GM23248 (cell line): ENCODE measurements at places on chromosomes 16 and 17. TPM values are rescaled to one million over a fixed set of nuclear protein-coding genes. Genes with fewer than 3 reads are reported as not detected.

The ASB16 gene
- total RNA-seq: not detected in 2 replicates

The NPB gene
- 2.4 TPM in 2 replicates for total RNA-seq

The TBC1D3K gene
- not detected in 2 replicates for total RNA-seq

The PIRT gene
- not detected in 2 replicates for total RNA-seq

The MYLK3 gene
- not detected in 2 replicates for total RNA-seq

DNA sequence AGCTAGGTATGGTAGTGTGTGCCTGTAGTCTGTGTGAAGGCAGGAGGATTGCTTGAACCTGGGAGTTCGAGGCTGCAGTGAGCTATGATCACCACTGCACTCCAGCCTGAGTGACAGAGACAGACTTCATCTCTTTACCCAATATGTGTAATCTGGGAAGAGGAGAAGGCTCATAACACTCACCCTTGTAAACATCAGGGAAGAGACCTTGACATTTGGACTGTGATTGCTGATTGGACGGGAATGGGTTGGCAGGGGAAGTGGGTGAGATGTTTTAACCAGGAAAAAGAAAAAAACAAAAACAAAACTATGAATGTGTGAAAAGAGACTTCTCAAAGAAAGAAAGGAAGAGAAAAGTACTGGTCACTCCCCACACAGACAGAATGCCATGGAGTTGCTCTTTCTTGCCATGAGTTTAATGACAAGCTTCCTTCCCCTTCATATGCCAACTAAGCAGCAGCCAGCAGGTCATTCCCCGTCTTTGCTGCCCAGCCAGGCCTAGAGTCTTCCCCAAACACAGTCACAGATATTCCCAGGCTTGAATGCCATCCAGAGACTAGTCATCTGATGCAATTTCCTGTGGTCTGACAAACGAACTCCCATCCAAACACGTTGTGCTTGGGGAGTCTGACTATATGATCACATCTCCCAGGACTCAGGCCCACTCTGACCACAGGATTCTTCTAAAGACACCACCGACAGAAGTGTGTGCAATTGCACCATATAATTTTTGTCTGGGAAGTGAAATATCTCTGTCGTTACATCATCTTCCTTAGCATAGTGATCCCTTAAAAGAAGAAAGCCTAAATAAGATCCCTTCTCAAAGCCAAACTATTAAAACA lies 3.6 kb upstream of the XAF1 start:
- peak; percentile 99 for DNase-seq
- H3K27ac ChIP-seq: peak overlapping the region; percentile 100
- H3K4me3 ChIP-seq: peak overlapping the region; percentile 58
- no peaks in the 10 kb centered on the region for H3K27me3 ChIP-seq

DNA sequence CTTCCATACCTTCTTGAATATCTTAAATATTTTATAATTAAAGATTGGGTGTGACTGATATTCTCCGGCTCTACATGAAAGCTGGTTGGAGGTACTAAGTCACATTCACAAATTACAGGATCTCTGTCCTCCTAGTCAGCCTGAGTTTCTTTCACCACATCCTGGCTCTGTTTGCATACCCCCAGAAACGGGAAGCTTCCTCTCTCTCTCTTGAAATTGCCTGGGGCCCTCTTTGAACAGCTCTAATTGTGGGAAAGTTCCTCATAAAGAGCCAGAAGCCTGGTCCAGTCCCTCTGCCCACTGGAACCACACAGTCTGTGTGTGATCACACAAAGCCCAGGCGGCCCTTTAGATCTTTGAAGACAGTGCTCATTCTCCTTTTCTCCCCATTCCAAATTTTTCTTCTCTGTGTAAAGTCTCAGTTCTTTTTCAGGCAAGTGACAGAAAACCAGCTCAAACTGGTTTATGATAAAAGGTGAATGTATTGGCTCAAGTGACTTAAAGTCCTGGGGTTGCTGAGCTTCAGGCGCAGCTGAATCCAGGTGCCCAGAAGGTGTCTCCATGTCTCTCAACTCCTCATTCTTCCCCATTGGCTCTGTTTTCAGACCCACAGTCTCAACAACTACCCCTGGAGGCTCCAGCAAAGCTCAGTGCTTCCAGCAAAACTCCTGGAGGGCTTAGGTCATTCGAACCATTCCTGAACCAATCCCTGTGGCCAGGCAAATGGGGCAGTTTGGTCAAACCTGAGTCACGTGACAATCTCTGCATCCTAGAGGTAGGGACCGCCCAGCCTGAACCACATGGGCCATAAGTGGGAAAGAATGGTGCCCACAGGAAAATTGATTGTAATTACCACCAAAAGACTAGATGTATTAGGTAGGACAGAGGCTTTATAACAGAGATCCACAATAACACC lies 8.5 kb upstream of the RAI1 start:
- no peak overlapping the region for H3K27ac ChIP-seq
- H3K4me1 ChIP-seq: peaks cover 4% of the 10 kb centered on the region; the same call in 1 of the 2 replicates
- no peaks in the 10 kb centered on the region for H3K36me3 ChIP-seq
- DNase-seq: no peak

GRCh38 chr16:11405331-11406176 lies 60.3 kb downstream of the RMI2 start:
- H3K27ac ChIP-seq: no peak overlapping the region
- H3K4me3 ChIP-seq: no peak overlapping the region
- peak; percentile 39 for DNase-seq
- H3K36me3 ChIP-seq: no peaks in the 10 kb centered on the region
- no peaks in the 10 kb centered on the region for H3K27me3 ChIP-seq

DNA sequence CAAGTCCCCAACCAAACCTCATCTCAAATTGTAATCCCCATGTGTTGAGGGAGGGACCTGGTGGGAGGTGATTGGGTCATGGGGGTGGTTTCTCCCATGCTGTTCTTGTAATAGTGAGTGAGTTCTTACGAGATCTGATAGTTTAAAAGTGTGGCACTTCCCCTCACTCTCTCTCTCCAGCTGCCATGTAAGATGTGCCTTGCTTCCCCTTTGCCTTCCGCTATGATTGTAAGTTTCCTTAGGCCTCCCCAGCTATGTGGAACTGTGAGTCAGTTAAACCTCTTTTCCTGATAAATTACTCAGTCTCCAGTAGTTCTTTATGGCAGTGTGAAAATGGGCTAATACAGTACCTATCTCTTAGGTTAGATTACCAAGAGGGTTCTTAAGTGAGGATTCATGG lies 5.8 kb downstream of the PMFBP1 start:
- no peaks in the 10 kb centered on the region for H3K4me1 ChIP-seq
- DNase-seq: no peak
- no peak overlapping the region for H3K4me3 ChIP-seq
- H3K27me3 ChIP-seq: no peaks in the 10 kb centered on the region
- H3K27ac ChIP-seq: no peak overlapping the region
- H3K36me3 ChIP-seq: no peaks in the 10 kb centered on the region

GRCh38 chr17:70655176-70655958 lies 486.0 kb downstream of the KCNJ2 start:
- no peak for DNase-seq
- no peak overlapping the region for H3K27ac ChIP-seq
- no peaks in the 10 kb centered on the region for H3K27me3 ChIP-seq
- H3K4me1 ChIP-seq: no peaks in the 10 kb centered on the region
- H3K4me3 ChIP-seq: no peak overlapping the region

- peak overlapping the region; percentile 83 for H3K27ac ChIP-seq
- H3K4me1 ChIP-seq: peaks cover 18% of the 10 kb centered on the region
- 0 out of 2 replicates have a peak, but pooled peaks cover 3% of the 10 kb centered on the region for H3K36me3 ChIP-seq
Measured at GRCh38 chr16:10558746-10559641, 21.4 kb downstream of the EMP2 start.

DNA sequence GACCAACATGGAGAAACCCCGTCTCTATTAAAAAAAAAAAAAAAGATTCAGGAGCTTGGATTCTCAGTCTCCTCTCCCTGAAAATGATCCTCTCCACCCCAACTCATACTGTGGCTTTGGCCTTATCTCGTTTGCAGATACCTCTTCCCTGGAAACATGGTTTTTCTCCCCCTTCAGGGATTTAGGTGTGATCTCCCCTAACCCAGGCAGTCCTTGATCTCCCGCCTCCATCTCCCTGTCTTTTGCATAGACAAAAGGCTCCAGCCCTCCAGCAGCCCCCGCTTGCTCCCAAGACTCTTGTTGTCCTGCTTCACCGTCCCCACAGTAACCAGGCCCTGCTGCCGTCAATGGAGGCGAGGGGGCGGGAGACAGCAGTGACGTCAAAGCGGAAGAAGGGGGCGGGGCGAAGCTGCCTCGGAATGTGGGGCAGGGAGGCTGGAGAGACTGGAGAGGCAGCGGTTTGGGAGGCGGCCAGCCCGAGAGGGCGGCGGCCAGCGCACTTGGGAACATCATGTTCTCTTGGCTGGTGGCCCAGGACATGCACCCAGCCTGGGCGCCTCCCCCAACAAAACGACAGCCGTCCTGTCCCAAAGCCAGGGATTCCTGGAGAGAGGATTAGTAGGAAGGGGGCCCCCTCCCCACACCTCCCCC lies 1.9 kb upstream of the PER1 start:
- peak overlapping the region; percentile 100 for H3K27ac ChIP-seq
- DNase-seq: peak; percentile 99
- H3K36me3 ChIP-seq: no peaks in the 10 kb centered on the region
- peaks cover 41% of the 10 kb centered on the region for H3K4me1 ChIP-seq

DNA sequence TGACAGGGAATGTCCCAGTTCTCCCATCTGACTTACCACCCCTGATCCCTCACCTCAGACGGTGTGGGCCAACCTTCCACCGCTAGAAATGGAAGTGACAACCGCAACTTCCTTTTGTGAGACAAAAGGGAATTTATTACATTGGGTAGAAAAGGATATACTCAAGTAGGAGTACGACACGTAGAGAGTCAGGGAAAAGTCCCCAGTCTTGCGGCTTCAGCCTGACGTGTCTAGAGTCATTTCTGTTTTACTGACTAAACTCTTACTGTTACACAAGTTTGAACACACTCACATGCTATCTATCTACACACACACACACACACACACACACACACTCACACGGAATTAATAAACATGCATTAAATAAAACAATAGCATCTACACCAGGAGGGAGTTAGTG lies 178.9 kb downstream of the COPRS start:
- H3K36me3 ChIP-seq: no peaks in the 10 kb centered on the region
- no peak for DNase-seq
- H3K27me3 ChIP-seq: no peaks in the 10 kb centered on the region
- no peak overlapping the region for H3K4me3 ChIP-seq
- H3K4me1 ChIP-seq: no peaks in the 10 kb centered on the region

DNA sequence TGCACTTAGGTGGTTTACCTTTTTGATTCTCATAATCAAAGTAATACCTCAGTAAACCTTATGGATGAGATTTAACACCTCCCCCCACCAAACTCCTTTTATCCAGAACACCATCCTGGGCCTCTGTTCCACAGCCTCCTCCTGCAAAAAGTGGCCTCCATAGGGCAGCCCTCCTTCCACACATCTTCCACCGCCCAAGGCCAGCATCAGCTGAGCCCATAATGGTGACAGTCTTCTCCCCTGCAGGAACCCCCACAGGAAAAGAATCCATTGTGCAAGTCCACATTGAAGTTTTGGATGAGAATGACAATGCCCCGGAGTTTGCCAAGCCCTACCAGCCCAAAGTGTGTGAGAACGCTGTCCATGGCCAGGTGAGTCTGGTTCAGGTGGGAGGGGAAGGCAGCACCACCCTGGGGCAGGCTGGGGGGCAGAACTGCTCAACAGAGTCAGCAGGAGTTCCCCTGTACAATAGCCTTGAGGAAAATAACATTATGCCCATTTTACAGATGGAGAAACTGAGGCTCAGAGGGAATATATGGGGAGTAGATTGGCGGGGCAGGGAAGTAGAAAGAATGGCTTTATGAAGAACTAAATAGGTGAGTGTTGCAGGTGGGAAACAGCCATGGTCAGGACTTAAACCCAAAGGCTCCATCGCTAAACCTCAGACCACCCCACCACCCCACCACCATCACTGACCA lies 29.2 kb upstream of the BEAN1 start:
- no peaks in the 10 kb centered on the region; the same call in 1 of the 2 replicates for H3K27me3 ChIP-seq
- H3K4me1 ChIP-seq: no peaks in the 10 kb centered on the region
- no peak for DNase-seq

- H3K4me3 ChIP-seq: peak overlapping the region; percentile 62
- peak; percentile 88 for DNase-seq
- H3K36me3 ChIP-seq: no peaks in the 10 kb centered on the region
- no peaks in the 10 kb centered on the region for H3K4me1 ChIP-seq
- peak overlapping the region; percentile 31 for H3K27ac ChIP-seq
Measured at GRCh38 chr16:54193665-54194333, 92.8 kb downstream of the IRX3 start.

- H3K4me1 ChIP-seq: peaks cover 16% of the 10 kb centered on the region
- no peak for DNase-seq
- no peaks in the 10 kb centered on the region for H3K36me3 ChIP-seq
Measured at GRCh38 chr17:65193716-65194293, 56.6 kb downstream of the RGS9 start.

DNA sequence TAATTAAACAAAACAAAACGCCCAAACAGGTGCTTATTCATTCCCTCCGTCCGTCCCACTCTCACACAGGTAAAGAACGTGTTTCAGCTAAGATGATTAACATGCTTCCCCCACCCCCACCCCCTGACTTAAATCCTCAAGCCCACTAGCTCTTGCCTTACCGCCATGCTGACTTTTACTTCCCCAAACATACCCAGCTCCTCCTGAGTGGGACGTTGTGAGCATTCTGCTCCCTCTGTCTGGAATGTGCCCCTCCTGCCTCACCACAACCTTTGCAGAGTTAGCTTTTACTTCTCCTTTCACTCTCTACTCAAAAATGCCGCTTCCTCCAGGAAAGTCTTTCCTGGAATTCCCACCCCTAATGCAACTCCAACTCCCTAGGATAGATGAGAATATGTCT lies 774.0 kb upstream of the RBFOX1 start:
- H3K36me3 ChIP-seq: no peaks in the 10 kb centered on the region
- H3K4me1 ChIP-seq: no peaks in the 10 kb centered on the region
- no peak for DNase-seq

DNA sequence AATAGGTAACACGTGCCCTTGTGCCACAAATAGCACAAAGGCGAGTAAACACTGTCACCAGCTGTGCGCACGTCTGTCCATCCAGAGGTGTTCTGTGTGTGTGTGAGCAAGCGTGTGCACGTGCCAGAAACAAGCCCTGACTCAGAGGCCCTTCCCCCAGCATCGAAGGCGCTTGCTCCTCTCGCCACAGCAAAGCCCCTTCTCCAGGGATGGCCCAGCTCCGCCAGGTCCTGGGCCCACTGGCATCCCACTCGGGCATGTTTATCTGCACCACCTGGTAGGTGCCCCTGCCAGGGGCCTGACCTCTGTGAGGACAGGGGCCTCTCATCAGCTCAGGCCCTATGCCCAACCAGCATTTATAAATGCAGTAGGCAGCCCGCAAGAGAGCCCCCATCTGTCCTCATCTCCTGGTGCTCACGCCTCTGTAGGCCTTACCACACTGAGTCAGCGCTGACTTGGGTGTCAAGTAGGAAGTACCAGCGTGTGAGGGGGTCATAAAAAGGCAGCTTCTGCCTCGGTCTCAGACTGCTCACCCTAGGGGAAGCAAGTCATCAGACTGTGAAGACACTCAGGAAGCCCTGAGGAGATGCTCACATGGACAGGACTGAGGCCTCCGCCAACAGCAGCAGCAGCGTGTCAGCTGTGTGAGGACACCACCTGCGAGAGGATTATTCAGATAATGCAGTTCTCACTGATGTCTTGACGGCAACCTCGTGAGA lies 10.8 kb downstream of the TMEM235 start:
- H3K4me3 ChIP-seq: no peak overlapping the region
- no peaks in the 10 kb centered on the region for H3K27me3 ChIP-seq
- DNase-seq: peak; percentile 23
- H3K36me3 ChIP-seq: no peaks in the 10 kb centered on the region
- H3K4me1 ChIP-seq: no peaks in the 10 kb centered on the region
- no peak overlapping the region for H3K27ac ChIP-seq
